Activated naive CD4-positive, alpha-beta T cell (primary cell): ENCODE measurements at places on chromosomes 1 and 21.

DNA sequence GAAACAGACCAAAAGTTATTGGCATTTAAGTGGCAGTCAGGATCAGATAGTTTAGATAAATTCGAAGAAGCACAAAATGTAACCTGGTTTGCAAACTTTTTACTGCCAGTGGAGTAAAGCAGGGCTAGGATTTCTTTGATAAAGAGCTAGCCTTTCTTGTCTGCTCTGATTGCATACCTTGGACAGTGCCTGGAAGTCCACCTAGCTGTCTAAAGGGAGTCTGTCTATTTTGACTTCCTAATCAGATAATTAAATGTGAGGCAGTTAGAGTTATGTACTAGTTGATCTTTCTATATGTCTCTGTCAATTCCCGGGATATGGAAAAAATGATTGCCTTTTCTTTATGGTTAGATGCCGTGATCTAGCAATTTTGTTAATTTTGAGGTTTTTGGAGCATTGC, 4.1 kb downstream of the GPSM2 start:
- DNase-seq = no peak

GRCh38 chr21:36379251-36379650, 5.9 kb upstream of the CHAF1B start:
- DNase-seq = no peak

DNA sequence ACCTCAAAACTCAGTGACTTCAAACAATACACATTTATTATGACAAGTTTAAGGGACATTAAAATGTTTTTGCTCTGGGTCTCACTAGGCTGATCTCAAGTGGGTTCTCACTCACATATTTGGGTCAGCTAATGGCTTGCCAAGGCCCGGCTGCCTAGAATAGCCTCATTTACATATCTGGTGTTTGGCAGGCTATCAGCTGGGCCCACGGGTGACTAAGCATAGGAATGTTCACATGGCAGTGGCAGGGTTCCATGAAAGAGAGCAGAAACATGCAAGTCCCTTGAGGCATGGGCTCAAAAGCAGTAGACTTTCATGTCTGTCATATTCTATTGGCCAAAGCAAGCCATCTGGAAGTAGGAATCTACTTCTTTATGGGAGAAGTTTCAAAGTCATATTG, 492.6 kb downstream of the KCNT2 start:
- DNase-seq = no peak

GRCh38 chr1:156608981-156609380, 7.7 kb upstream of the GPATCH4 start:
- DNase-seq = no peak

DNA sequence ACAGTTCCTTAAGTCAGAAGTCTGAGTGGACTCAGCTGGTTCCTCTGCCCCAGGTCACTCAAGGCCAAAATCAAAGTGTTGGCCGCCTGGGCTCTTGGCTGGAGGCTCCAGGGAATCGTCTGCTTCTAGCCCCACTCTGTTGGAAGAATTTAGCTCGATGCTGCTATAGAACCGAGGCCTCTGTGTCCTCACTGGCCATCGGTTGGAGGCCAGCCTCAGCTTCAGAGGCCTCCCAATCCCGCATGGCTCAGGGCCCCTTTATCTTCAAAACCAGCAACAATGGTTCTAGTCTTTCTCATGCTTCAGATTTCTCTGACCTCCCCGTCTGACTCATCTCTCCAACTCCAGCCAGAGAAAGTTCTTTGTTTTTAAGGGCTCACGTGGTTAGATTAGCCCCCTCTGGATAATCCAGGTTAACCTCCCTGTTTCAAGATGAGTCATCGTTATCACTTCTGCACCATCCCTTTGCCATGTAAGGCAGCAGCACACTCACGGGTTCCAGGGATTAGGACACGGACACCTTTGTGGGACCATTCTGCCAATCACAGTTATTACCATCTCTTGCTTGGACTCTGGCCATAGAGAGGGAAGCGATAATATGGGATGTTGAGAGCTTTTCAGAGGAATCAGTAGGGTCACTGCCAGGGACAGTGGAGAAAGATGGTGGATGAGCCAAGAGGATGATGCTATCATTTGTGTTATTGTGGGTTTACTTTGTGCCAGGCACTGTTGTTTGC, 13.6 kb downstream of the FHAD1 start:
- DNase-seq = no peak

DNA sequence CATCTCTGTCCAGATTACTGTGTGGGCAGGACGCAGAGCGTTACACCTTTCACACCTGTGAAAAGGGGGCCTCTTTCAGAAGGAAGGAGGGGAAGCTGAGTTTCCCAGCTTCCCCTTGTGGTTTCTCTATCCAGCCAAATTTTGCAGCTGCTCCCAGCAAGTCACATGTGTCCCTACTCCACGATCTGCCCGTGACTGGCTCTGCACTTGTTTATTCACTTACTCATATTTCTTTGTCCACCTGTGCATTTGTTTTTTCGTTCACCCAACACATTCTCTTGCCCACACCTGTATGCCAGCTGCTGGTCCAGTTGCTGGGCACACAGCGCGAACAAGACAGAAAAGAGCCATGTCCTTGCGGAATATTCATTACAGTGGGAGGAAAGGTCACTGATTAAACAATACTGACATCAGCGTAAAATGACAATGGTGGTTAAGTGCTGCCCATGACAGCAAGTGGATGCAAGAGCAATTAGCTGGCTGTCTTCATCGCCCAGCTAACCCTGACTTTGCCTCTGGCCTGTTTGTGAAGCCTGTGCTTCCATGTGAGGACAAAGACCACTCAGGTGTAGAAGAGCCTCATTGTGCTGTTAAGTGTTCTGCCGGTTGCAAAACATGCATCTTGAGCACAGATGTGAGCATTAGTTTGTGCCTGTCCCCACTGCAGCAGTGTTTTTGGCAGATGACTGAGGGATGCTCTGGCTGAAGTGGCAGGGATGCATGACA, 28.6 kb upstream of the NEK2 start:
- no peak for DNase-seq

- DNase-seq = no peak
These were observed 61.9 kb downstream of the KCNC4 start for GRCh38 chr1:110272045-110272444.

GRCh38 chr21:46639489-46640386, 4.3 kb downstream of the PRMT2 start:
- no peak for DNase-seq

DNA sequence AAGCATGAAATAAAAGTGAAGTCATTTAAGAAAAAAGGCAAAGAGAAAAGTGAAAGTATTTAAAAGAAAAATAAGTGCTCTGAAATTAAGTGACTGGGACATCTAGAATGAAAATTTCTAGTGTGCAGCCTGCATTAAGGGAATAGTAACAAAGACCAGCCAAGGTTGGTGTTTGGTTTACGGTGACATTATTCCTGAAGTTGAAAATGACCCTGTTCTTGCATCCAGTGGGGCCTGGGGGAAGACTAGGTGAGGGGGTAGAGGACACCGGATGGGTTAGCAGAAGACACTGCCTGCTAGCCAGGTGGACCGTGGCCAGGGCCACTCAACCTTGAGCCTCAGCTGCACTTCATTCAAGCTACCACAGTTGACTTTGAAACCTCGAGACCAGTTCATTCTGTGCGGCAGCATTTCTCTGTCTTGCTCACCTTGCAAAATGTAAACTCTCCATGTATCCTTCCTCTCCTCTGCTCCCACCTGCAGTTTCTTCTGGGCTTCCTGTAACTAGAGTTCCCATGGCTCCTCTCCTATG, 14.3 kb upstream of the KCNK1 start:
- no peak for DNase-seq

GRCh38 chr1:53324728-53325297, 3.1 kb downstream of the LRP8 start:
- no peak for DNase-seq

DNA sequence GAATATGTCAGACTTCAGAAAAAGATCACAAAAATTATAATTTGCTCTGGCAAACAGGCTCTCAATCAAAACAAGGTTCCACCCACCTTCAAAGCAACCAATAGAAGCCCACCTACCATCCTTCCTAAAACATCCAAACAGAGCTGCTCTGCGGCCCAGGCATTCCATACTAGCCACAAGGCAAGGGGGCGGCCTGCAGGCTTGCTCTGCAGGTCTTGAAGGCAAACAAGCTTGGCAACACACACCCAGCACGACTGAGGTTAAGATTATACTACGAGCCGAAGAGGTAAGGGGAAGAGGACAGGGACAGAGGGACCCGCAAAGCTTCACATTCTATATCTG, 207.3 kb downstream of the SLC45A1 start:
- DNase-seq = peak; percentile 21

- no peak for DNase-seq
These were observed 6.9 kb upstream of the BCL9 start for GRCh38 chr1:147534386-147534785.

GRCh38 chr1:231460614-231461013, 38.5 kb upstream of the EGLN1 start:
- DNase-seq = no peak

GRCh38 chr1:43509007-43509739, 21.5 kb upstream of the PTPRF start:
- DNase-seq = no peak

GRCh38 chr21:36433059-36433709, 46.7 kb downstream of the CLDN14 start:
- DNase-seq = no peak

GRCh38 chr1:30911059-30911954, 2.7 kb upstream of the SDC3 start:
- no peak for DNase-seq

GRCh38 chr1:38815903-38816627, 43.5 kb downstream of the RRAGC start:
- DNase-seq = no peak

DNA sequence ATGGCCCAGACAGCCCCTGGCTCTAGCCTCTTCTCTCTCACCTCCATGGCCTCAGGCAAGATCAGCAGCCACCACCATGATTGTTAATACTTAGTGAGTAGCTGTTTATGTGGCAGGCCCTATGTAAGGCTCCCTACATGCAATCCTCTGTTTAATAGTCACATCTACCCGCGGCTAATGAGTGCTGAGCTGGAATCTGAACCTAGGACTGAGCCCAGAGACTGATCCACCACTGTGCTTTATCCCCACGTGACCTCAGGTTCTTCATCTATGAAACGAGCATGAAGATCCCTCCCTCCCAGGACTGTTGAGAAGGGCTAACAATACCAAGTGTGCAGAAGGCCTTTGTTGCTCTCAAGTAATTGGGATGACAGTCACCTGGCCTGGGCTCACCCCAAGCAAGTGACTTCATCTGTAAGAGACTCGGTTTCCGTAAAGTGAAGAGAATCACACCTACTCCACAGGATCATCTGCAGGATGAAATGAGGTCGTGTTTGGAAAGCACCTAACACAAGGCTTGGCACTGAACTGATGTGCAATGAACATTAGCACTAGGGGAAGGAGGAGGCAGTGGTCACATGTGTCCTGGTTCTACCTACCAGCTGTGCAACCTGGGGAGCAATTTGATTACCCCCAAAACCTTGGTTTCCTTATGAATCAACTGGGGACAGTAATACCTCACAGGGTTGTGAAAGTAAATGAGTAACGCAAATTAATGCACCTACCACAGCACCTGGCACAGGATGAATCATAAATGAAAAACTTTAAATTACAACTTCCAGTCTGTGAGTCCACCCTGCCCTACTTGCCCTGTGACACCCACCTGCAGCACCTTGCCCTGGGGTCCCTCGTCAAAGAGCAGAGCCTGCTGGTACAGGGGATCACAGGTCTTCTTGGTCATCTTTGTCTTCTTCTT, 37.2 kb downstream of the RIMS3 start:
- DNase-seq = no peak

DNA sequence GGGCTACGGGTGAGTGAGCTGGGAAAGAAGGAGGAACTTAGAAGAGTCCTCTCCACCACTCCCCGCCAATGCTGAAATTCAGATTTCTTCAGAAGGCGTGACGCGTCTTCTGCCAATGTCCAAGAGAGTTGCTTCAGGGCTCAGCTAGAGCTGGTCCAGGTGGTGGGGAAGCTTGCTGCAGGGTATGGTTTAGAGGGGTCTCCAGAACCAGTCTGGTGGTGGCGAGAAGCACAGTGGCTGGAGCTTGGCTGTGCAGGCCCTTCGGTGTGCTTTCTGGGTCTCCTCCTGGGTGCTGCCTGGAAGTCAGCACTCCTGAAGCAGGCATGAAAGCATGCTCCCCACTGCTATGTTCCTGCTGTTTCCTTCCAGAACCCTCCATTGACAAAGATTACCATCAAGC, 387.2 kb downstream of the PTPRU start:
- no peak for DNase-seq

DNA sequence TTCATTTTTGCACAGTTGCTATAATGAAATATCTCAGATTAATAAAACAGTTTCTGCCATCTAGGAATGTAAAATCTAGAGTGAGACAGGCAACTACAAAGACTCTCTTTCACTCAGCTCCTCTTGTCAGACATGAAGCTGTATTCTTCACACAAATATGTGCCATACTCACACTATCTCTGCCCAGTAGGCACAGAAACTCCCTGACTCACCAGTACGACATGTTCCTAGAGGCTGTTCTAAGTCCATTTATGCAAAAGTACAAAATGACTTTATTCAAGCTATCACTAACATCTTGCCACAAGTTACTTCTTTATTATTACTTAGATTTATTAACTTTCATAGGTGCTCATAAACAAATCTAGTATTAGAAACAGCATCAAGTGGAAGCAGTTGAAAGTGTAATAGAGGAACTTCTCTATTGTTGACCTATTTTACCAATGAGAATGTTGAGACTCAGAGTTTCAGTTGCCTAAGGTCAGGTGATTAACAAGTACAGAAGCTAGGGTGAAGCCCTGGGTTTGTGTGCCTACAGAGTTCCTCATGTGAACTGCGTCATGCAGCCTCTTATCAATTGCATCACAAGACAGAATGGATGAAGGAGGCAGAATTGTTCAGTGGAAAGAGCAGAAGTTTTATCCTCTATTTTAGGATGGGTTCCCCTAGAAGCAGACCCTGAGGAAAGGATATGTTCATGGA, 98.9 kb downstream of the RGS2 start:
- no peak for DNase-seq

- DNase-seq = no peak
These were observed 21.4 kb downstream of the FOXO6 start for GRCh38 chr1:41382480-41383090.

- DNase-seq = no peak
These were observed 76.6 kb downstream of the DMRTA2 start for GRCh38 chr1:50346621-50347020.

DNA sequence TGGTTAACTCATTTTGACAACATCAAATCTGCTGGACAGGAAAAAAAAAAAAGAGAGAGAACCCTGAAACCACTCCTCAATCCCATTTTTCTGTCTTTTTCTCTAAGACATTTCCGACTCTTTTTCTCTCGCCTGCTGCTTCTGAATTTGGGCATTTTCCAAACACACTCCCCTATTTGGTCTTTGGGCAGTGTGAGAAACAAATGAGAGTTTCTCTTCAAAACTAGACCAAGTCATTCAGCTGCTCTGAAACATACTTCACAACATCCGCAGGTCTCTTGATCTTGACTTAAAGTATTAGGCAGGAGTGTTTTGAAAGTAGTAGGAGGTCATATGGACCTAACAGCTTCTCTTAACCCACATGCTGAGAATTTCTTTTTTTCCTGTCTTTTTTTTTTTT, 364.8 kb upstream of the ESRRG start:
- no peak for DNase-seq

DNA sequence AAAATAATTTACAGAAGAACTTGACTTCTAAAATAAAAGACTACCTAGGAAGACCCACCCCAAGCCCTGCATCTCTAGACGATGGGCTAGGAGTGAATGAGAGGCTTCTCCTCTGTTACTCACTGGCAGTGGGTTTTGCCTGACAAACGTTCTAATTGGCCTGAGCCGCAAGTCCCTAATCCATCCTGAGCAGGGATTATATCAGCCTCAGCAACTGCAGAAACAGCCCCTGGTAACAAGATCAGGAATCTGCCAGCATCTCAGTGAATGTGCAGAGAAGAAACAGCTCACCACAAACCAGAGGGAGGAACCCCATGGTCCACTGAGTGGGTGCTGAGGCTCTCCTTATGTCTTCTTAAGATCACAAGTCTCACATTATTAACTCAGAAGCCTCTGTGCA, 240.6 kb downstream of the BRINP2 start:
- no peak for DNase-seq
